ENCODE measurements at places on chromosomes 6 and 20.

DNA sequence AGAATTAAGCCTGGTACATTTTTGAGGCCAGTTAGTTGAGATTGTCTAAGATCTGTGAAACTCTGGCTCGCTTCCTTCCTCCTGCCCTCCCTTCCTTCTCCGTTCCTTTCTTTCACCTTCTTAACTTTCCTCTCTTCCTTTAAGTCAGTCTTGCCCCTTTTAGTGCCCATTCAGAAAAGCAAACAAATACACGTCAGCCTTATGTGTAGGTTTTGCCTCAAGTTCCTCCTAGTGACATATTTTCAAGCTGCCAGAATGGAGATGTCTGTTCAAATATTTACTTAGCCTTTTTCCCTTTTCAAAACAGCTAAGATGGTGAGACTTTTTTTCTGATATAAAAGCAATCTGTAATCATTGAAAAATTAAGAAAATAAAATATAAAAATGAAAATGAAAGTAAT lies 178.4 kb downstream of the FARS2 start:
- no peak for DNase-seq

- peak; percentile 72 for DNase-seq
These were observed at the start of gene RAET1G for GRCh38 chr6:149922642-149923326. Gene RAET1G, minus strand, starts transcription at chr6:149923121. Its CDS starts 111 bp downstream, at chr6:149923010.

DNA sequence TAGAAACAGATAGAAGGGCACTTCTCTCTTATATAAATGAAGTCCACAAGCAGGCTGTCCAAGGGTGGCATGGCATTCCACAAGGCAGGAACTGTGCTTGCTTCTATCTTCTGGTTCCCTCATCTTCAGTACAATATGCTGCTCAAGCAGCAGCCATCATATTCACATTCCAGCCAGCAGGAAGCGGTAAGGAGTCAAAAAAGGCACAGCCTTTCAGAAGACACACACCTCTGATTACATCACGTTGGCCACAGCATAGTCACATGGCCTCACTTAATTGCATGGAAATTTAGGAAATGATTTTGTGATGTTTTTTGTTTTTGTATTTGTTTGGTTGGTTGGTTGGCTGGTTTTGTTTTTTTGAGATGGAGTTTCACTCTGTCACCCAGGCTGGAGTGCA lies 19.0 kb downstream of the REM1 start:
- no peak for DNase-seq

DNA sequence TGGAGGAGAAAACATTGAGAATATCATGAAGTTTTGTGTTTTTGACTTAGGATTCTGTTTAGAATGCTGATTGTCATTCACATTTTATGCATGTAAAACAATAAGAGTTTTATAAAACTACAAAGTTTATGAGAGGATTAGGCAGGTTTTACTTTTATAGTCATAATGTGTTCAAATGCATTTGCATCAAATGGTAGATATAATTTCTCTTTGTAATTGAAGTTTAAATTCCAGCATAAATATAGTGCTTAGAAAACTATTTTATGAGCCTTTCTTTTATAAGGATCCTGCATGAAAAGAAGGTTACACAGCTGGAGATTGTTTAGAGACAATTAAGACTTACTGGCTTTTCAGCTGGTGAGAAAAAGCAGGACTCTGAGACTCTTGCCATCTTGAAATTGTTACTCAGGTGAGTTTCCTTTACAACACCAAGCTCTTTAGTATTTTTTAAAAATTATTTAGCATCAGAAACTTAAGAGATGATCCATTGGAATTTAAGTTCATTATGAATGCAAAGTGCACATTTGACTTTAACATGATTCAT lies 157.1 kb upstream of the MAN1A1 start:
- DNase-seq = no peak

GRCh38 chr20:42218621-42219374 lies 600.6 kb upstream of the CHD6 start:
- DNase-seq = no peak

- DNase-seq = no peak
These were observed 2.3 kb upstream of the PRIM2 start for GRCh38 chr6:57315111-57315510.

- DNase-seq = no peak
These were observed 132.3 kb upstream of the NHSL1 start for GRCh38 chr6:138631566-138631965.

DNA sequence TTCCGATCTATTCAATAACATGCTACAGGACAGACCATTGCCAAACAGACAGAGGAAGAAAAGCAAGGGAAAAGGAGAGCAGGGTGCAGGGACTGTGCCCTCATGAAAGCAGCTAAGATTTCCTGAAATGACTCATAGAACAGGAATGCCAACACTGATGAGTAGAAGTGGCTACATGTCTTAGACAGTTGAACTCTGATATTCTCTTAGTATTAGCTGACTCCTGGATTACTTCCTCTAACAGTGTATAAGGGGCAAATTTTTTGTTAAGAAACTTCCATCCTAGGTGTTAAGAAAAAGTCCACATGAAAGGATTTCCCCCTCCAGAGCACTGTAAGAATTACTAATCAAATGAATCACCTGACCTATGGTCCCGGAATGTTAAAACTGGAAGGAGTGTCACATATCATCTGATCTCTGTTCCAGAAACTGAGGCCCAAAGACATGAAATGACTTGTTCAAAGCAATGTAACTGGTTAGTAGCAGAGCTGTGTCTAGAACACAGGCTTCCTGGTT lies 224.9 kb downstream of the IBTK start:
- no peak for DNase-seq

All from CD4-positive, alpha-beta T cell (primary cell).